ENCODE measurements at places on chromosomes 3 and 15.

- no peak for DNase-seq
These were observed 57.1 kb upstream of the TLE3 start for GRCh38 chr15:70154718-70155347.

DNA sequence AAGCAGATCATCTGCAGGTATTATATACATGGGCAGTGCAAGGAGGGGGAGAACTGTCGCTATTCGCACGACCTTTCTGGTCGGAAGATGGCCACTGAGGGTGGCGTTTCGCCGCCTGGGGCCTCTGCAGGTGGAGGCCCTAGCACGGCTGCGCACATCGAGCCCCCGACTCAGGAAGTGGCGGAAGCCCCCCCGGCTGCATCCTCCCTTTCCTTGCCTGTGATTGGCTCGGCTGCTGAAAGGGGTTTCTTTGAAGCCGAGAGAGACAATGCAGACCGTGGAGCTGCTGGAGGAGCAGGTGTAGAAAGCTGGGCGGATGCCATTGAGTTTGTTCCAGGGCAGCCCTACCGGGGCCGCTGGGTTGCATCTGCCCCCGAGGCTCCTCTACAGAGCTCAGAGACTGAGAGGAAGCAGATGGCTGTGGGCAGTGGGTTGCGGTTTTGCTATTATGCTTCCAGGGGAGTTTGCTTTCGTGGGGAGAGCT, 639 bp downstream of the MKRN3 start:
- peak; percentile 11 for DNase-seq

DNA sequence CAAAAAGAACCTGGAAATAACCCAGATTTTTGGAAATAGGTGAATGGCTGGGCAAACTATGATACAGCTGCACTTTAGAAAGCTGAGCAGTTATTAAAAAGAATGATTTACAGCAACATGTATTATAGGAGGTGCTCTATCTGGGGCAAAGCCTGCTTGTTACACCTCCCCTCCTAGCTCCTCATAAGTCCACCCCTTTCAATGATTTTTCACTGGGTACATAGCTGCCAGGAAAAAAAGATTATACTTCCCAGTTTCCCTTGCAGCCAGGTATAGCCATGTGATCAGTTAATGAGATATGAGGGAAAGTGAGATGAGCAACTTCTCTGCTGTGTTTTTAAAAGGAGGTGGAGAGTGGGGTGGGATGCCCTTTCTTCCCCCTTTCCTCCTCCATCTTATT, 97.7 kb downstream of the CHST2 start:
- DNase-seq, result no peak

DNA sequence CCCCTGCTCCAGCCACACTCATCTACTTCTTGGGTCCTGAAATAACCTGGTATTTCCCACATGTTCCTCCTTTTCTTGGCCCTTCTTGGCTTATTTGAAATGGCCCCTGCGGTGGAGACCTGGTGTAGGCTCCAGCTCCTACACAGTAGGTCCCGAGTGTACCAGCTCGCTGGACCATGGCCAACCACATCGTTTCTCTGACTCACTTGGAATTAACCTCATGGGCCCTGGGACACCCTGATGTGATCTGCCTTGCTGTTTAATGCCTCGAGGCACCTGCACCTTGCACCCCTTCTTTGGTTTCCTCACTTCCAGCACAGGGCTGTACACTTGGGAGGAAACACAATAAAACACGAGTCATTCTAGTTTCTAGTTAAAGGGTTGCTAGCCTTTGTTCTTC, 60.3 kb downstream of the FEM1B start:
- no peak for DNase-seq

DNA sequence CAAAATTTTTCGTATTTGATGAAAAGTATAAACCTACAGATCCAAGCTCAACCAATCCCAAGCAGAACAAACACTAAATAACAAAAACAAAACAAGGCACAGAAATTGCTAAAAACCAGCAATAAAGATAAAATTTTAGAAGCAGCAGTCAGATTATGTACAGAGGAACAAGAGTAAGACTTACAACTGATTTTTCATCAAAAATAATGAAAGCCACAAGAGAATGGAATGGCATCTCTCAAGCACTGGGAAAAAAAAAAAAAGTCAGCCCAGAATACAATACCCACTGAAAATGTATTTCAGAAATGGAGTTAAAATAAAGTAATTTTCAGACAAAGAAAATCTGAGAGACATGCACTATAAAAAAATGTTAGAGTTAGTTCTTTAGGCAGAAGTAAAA, 27.0 kb downstream of the GPR156 start:
- DNase-seq, result no peak

- DNase-seq, result no peak
These were observed 586.6 kb downstream of the TAFA4 start for GRCh38 chr3:68345781-68346180.

- no peak for DNase-seq
These were observed 10.7 kb downstream of the PLXNB1 start for GRCh38 chr3:48419149-48419548.

DNA sequence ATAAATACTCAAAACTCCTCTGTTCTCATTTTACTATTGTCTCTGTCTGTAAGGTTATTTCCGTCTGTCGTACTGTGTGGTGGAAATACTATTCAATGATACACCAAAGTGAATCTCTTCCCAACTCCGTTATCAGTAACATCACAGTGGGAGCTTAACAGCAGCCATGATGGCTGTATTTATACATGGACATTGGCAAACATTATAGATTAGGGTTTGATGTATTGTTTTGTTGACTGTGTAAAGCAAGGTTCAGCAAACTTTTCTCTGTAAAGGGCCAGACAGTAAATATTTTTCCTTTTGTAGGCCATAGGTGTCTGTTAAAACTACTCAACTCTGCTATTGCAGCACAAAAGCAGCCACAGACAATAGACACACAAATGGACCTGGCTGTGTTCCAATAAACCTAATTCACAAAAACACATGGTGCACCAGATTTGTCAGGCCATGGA, 23.2 kb downstream of the LIPC start:
- DNase-seq, result no peak

GRCh38 chr3:38595393-38595792, 54.1 kb downstream of the SCN5A start:
- DNase-seq, result no peak

DNA sequence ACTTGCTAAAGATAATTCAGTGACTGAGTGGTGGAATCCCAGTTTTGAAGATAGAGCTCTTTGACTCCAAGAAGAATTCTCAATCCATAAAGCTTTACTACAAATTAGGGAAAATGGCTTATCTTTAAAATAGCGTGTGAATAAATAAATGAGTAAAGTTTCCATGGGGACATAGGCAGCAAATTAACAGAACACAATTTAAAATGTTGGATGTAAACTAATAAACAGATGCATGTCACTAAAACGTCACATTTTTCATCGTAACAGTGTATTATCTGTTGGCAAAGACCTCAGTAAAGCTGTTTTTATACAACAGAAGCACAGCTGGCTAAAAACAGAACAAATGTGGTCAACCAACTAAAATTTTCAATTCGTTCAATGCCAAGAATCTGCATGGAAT, 913.9 kb upstream of the CFAP20DC start:
- DNase-seq, result no peak

- DNase-seq, result no peak
These were observed 842 bp upstream of the U2SURP start for GRCh38 chr3:143000528-143000927.

DNA sequence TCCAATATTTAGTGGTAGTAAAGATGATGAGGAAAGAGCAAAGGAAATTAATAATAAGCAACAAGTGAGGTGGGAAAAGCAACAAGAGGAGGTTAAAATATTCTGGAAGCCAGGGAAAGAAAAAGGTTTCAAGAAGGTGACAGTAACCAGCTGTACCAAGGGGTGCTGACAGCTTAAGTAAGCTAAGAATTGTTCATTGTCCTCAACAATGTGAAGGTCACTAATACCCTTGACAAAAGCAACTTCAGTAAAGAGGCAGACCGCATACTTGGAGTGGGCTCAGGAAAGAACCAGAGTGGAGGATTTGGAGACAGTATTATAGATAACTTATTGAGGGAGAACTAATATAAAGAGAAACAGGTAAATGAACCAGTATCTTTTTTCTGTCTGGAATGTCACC, 116.2 kb downstream of the GBE1 start:
- DNase-seq, result no peak

GRCh38 chr3:157241599-157241998, 81.7 kb upstream of the CCNL1 start:
- DNase-seq, result no peak

- DNase-seq, result no peak
These were observed 23.3 kb downstream of the PDCD10 start for GRCh38 chr3:167711439-167711838.
